ENCODE measurements at places on chromosomes 11 and 22. TPM values are rescaled to one million over a fixed set of nuclear protein-coding genes. Genes with fewer than 3 reads are reported as not detected.

DNA sequence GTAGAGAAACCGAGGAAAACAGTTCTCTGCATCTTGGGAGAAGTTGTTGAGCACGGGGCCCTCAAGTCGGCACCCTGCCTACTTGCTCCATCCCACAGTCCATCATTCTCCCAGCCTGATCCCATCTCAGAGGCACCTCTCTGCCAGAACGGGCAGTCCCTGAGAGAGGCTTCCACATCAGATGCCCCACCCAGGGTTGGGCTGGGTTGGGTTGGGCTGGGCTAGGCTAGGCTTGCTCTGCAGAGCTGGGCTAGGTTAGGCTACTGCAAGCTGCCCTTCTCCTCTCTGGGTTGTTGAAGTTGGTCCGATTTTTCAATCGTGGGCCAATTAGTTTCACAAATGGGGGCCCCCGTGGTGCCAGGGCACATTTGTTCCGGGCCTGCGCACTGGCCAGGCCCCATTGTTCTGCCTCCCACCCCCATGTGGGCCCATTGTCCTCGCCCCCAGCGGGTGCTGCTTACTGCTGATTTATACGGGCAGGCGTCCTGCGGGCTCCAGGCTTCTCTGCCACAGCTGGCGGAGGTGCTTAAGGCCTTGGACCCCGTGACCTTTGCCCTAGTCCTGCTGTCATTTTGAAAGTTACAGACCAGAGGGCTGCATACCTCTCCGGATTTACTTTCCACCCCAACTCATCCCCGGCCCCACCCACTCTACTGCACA, 63.7 kb upstream of the NNMT start:
- no peak for DNase-seq

- no peak for DNase-seq
These were observed 331.1 kb upstream of the ARHGAP42 start for GRCh38 chr11:100356035-100356434.

DNA sequence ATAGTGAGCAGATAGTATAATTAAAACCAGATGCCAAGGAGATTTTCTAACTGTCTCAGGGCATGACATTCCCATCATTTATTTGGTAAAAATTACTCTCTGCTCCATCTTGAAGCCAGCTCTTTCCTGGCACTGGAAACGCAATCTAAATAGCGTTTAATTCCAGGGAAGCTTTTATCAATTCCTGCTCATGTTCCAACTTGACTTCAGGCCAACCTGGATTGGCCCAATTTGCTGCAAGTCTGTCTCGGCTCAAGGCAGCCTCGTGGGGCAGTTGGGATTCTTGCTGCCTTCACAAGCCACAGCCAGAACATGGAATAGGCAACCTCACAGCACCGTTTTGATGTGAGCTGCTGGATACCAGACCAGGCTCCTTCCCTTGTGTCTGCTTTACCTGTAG, 1255.9 kb downstream of the TBC1D22A start:
- no peak for DNase-seq

GRCh38 chr11:93274851-93275250, 55.7 kb upstream of the DEUP1 start:
- no peak for DNase-seq

Gene SHISA8
- total RNA-seq: 15.1 TPM

DNA sequence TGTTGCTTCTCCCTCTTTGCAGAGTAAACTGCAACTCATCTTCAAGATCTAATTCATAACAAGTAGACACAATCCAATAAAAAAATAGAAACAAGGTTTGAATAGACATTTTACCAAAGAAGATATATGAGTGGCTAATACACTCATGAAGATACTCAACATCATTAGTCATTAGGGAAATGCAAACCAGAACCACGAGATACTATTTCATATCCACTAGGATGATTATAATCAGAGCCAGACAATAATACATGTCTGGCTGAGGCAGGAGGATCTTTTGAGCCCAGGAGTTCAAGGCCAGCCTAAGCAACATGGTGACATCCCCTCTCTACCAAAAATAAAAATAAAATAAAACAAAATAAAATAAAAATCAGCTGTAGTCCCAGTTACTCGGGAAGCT, 85.0 kb downstream of the ATG16L2 start:
- no peak for DNase-seq

Gene OR5M10
- total RNA-seq: not detected

Gene OR2AG1
- total RNA-seq: not detected

Gene MUC5AC
- not detected for total RNA-seq

Gene ZP1
- 6.3 TPM for total RNA-seq

DNA sequence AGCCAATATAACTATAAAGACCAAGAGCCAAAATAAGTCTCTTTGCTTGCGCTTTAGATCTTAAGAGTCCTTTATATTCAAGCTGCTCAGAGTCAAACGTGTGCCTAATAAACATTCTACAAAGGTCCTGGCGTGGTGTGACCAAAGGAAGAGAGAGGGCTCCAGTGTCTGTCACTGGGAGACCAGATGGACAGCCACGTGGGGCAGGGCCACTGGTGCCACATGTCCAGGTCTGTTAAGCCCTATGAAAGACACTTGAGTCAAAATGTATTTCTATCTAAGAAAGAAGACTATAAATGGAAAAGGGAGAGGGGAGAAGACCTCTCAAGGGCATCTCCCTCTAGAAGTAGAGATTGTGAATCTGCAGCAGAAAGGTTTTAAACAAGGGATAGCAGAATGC, 32.2 kb upstream of the EHF start:
- DNase-seq: no peak

GRCh38 chr11:96259134-96259830, 83.7 kb downstream of the MAML2 start:
- DNase-seq: no peak

GRCh38 chr11:62419943-62420342, 1.1 kb downstream of the SCGB1A1 start:
- no peak for DNase-seq

DNA sequence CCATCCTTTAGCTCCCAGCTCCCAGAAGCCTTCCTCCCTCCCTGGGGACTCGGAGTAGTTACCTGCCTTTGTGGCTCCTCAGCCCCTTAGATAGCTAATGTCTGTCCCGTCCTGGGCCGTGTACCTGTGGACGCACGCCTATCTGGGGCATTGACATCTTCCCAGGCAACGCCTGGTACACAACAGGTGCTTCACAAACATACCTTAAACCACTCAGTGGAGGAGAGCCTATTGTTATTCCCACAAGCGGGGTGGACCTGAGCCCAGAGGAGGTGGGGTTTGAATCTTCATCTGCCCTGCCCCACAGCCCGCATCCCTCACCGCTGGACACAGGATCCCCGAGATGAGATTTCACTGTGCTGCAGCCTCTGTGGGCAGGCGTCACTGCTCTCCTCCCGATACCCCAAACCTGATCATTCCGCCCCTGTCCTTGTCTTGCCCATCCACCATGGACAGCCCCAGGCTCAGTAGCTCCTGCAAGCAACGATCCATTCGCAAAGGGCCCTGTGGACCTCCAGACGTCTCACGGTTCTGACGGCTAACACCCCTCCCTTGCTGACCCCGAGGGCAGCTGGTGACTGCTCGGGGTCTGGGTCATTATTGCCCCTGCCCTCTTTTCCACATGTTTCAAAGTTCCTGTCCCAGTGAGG, 73.8 kb upstream of the SHISAL1 start:
- no peak for DNase-seq

Gene KCNJ11
- total RNA-seq: 0.11 TPM

DNA sequence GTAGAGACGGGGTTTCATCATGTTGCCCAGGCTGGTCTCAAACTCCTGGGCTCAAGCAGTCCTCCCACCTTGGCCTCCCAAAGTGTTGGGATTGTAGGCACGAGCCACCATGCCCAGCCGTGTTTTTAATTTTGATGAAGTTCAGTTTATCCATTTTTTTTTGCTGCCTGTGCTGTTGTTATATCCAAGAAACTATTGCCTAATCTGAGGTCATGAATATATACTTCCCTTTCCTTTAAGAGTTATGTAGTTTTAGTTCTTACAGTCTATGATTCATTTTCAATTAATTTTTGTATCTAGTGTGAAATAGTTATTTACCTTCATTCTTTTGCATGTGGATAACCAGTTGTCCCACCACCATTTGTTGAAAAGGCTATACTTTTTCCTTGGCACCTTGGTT, 50.3 kb upstream of the SORL1-AS1 start:
- no peak for DNase-seq

Gene RFPL2
- total RNA-seq: not detected

DNA sequence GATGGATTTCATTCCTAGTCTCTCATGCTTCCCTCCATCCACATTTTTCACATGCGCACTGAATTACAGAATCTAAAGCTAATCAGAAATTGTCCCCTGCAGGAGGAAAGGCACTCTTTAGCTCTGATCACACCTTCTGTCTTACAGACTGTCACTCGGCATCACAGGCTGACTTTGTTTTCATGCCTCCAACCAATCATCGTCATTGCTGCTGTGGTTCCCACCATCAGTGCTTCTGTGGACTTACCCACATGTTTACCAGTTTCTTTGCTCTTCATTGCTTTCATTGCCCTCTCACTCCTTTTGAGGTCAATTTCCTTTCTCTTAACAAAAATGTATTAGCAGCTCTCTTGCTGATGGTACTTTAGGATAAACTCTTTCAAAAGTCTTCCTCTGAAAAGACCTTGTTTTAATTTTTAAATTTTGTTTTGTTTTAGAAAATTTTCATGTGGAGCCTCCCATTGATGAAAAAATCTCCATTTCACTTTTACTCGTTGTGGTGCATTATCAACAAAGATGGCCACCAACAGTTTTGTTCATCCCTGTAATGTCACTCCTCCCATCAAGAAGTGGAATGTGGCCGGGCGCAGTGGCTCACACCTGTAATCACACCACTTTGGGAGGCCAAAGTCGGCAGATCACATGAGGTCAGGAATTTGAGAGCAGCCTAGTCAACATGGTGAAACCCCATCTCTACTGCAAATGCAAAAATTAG, 20.2 kb upstream of the TREH start:
- DNase-seq: no peak

Gene ABCC8
- total RNA-seq: 0.79 TPM

- peak; percentile 58 for DNase-seq
These were observed 38.0 kb downstream of the TMEM45B start for GRCh38 chr11:129853518-129854231.

Gene MMP27
- not detected for total RNA-seq

DNA sequence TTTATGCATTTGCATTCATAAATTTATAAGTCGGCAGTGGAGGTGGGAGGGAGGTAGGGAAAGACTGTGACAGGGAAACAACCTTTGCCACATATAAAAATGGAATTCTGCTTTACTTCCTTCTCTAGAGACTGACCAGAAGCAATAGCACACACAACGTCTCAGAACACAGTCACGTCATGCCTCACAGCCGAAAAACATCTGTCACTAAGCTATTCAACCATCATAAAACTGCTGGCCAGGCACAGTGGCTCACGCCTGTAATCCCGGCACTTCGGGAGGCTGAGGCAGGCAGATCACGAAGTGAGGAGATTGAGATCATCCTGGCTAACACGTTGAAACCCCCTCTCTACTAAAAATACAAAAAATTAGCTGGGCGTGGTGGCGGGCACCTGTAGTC, 101.0 kb upstream of the CHRM4 start:
- no peak for DNase-seq

Gene UPB1
- total RNA-seq: 0.28 TPM

Gene BSCL2
- total RNA-seq: 159 TPM

- no peak for DNase-seq
These were observed 10.2 kb downstream of the MN1 start for GRCh38 chr22:27791159-27791858.

GRCh38 chr11:124899383-124900145, 1.9 kb upstream of the ROBO4 start:
- no peak for DNase-seq

Gene CAT
- total RNA-seq: 131 TPM

GRCh38 chr11:96306933-96307775, 35.8 kb downstream of the MAML2 start:
- peak; percentile 93 for DNase-seq

DNA sequence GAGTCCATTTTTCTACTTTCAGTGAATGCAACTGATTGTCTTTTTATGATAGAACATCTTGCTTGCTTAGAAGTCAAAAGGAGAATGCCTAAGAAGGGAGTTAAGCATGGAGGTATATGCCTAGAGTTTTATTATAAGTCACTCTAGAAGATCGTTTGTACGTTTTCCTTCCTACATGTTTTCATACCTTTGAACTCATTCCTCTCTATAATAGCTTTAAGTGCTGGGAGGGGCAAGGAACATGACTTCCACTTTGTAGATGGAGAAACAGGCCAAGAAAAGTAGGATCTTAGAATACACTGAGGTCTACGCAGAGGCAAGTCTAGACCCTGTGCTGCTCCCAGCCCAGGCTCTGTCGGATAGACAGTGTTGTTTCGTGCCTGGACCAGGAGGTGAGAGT, 114.3 kb downstream of the ZBTB16 start:
- no peak for DNase-seq

DNA sequence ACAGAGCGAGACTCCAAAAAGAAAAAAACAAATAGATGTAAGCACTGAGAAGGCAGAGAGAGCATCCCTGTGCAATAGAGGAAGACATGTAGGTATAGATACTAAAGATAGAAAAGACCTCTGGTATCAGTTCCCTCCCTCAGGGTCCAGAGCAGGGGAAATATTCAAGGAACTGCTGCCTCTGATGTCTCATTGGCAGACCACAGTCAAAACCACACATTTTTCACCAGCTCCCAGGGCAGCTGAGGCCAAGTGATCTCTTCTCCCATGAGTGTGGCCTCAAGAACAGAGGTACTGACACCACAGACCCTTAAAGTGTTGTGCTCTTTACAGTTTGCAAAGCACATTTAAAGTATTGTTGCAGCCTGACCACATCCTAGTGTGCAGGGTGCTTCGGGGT, 288.5 kb downstream of the NTM start:
- no peak for DNase-seq

- no peak for DNase-seq
These were observed 3.3 kb downstream of the ALDH3B2 start for GRCh38 chr11:67671211-67671520.

- DNase-seq: no peak
These were observed 35.8 kb downstream of the DUSP8 start for GRCh38 chr11:1536065-1536843.

Data from adrenal gland (tissue), 19 donors.